Activated CD4-positive, alpha-beta memory T cell treated with anti-CD3 and anti-CD28 coated beads for 36 hours (primary cell): ENCODE measurements at places on chromosomes 16 and 17. TPM values are rescaled to one million over a fixed set of nuclear protein-coding genes. Genes with fewer than 3 reads are reported as not detected.

DNA sequence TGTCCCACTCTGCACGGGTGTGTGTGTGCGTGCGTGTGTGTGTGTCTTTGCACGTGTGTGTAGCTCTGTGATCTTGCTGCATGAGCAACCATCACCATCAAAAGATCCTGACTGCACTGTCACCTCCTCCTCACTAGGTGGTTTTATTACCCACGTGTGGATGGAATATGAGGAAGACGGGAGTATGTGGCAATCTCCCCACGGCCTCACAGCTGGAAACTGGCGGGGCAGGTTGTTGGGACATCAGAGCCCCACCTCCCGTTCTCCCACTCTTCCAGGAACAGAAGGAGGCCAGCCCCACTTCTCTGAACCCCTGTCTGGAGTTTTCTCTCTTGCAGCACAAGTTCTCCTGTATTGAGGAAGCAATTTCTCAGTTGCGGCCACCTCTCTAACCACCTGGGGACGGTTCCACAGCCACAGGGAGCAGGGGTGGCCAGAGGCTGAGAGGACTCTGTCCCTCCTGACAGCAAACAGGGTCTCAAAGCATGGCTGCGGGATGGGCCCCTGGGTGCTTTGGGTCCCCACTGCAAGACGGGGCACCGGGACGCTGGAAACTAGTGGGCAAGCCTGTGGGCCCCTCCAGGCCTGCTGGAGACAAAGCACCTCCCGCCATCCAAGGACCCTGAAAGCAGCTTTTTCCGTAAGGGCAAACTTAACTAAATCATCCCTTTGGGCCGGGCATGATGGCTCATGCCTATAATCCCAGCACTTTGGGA lies 27.9 kb upstream of the ATP2C2 start:
- H3K4me3 ChIP-seq = no peak overlapping the region
- H3K27me3 ChIP-seq = peaks cover 1% of the 10 kb centered on the region
- DNase-seq = no peak
- no peak overlapping the region for H3K27ac ChIP-seq

The NTN3 gene
- not detected for total RNA-seq

The CD7 gene
- 574 TPM for total RNA-seq

The PDIA2 gene
- total RNA-seq = not detected

GRCh38 chr16:11980136-11980844 lies 3.8 kb downstream of the SNX29 start:
- H3K4me1 ChIP-seq = peaks cover 32% of the 10 kb centered on the region
- H3K36me3 ChIP-seq = peaks cover 2% of the 10 kb centered on the region
- H3K4me3 ChIP-seq = no peak overlapping the region
- no peak for DNase-seq
- H3K27me3 ChIP-seq = no peaks in the 10 kb centered on the region

GRCh38 chr16:78961464-78961863 lies 639.1 kb downstream of the MAF start:
- no peak for DNase-seq
- no peaks in the 10 kb centered on the region for H3K27me3 ChIP-seq
- H3K4me1 ChIP-seq = peaks cover 62% of the 10 kb centered on the region
- H3K36me3 ChIP-seq = peaks cover 16% of the 10 kb centered on the region

DNA sequence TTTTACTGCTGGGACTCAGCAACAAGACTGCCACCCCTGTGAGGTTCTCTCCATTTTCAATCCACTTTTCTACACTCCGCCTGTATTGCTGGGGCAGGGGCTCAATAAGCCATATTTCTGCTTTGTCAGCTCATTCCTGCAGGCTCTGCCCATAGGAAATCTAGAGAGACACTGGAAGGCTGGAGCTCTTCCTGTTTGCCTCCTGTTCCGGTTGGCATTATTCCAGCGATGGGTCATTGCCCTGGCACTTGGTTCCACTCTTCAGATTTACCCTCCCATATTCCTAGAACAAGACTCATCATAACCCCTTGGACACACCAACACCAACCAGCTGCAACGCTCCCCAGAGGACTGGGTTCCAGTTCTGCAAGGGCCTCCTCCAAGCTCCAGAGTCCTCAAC lies 210.4 kb downstream of the CA10 start:
- DNase-seq = no peak
- no peaks in the 10 kb centered on the region for H3K4me1 ChIP-seq
- H3K27ac ChIP-seq = no peak overlapping the region

DNA sequence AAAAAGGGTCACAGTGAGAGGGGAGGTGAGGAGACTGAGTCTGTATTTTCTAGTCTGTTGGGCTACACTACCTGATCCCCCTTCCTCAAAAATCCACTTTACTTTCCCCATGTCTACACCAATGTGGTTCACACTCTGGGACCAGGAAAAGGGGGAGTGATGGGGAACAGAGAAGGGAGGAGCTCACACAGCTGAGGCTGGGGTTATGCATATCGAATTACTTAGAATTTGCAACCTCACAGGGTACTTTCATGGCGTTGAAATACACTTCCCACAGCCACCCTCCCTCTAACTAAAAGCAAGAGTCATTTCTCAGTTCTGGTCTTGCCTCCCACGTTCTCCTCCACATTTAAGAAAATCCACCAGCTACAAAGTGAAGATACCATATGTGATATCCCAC lies 14.1 kb downstream of the MAPT start:
- peak overlapping the region; percentile 64 for H3K27ac ChIP-seq
